Fibroblast of villous mesenchyme (primary cell): ENCODE measurements at places on chromosomes 11 and 22. TPM values are rescaled to one million over a fixed set of nuclear protein-coding genes. Genes with fewer than 3 reads are reported as not detected.

Gene UBE4A
- 50.3 and 58.3 TPM in 2 replicates for total RNA-seq

Gene DGCR6
- 2.2 and 3.2 TPM in 2 replicates for total RNA-seq

Gene KLHDC7B
- 0.32 TPM in 1 of 2 replicates, not detected in the other for total RNA-seq

Gene IL17REL
- total RNA-seq: under 0.01 TPM in 1 of 2 replicates, not detected in the other

Gene MYOD1
- total RNA-seq: under 0.01 TPM in 1 of 2 replicates, not detected in the other

Gene ABCC8
- not detected in 2 replicates for total RNA-seq

Gene SYT7
- 0.43 and 2.6 TPM in 2 replicates for total RNA-seq
